ENCODE measurements at places on chromosomes 4 and X. TPM values are rescaled to one million over a fixed set of nuclear protein-coding genes. Genes with fewer than 3 reads are reported as not detected.
A peak's percentile ranks its signal among the peaks of the same experiment; 100 is the strongest.

Gene TRIM75
- total RNA-seq: not detected

Gene DAPP1
- total RNA-seq: 11.2 TPM

Gene BGN
- not detected for total RNA-seq

Gene RPL34
- 3,039 TPM for total RNA-seq

Gene POLR2B
- total RNA-seq: 120 TPM

Gene XG
- not detected for total RNA-seq

GRCh38 chr4:2832981-2833670, 10.5 kb upstream of the ADD1 start:
- no peaks in the 10 kb centered on the region for H3K27me3 ChIP-seq
- DNase-seq: no peak
- peak overlapping the region; percentile 65 for H3K27ac ChIP-seq
- peaks cover 30% of the 10 kb centered on the region for H3K4me1 ChIP-seq

- no peak overlapping the region for H3K4me3 ChIP-seq
- no peaks in the 10 kb centered on the region for H3K27me3 ChIP-seq
- H3K36me3 ChIP-seq: peaks cover 11% of the 10 kb centered on the region
- peaks cover 6% of the 10 kb centered on the region for H3K4me1 ChIP-seq
- DNase-seq: no peak
- no peak overlapping the region for H3K27ac ChIP-seq
Observed at GRCh38 chrX:74225111-74225510, 78.9 kb upstream of the ZCCHC13 start.

All from naive thymus-derived CD8-positive, alpha-beta T cell (primary cell).